Endothelial cell of coronary artery (primary cell): ENCODE measurements at places on chromosomes 4 and X. TPM values are rescaled to one million over a fixed set of nuclear protein-coding genes. Genes with fewer than 3 reads are reported as not detected.

MAGEC1 gene
- not detected in 2 replicates for total RNA-seq

AGA gene
- 21.4 and 27.7 TPM in 2 replicates for total RNA-seq

TBC1D25 gene
- 6.2 and 6.7 TPM in 2 replicates for total RNA-seq

MAGEA2 gene
- not detected in 2 replicates for total RNA-seq

RBM10 gene
- total RNA-seq: 62.1 and 67.9 TPM in 2 replicates

EVC2 gene
- 7.4 and 12.0 TPM in 2 replicates for total RNA-seq

SLC10A3 gene
- 8.2 and 14.5 TPM in 2 replicates for total RNA-seq

GDPD2 gene
- not detected in 2 replicates for total RNA-seq

SCML2 gene
- total RNA-seq: 0.94 and 1.3 TPM in 2 replicates

MTTP gene
- 0.09 TPM in 1 of 2 replicates, not detected in the other for total RNA-seq

HTR2C gene
- not detected in 2 replicates for total RNA-seq

KLF8 gene
- 0.09 and 0.66 TPM in 2 replicates for total RNA-seq

GRIA3 gene
- 0.28 and 0.54 TPM in 2 replicates for total RNA-seq

ADH4 gene
- total RNA-seq: not detected in 2 replicates

MBTPS2 gene
- total RNA-seq: 3.8 and 6.9 TPM in 2 replicates

RNF128 gene
- 0.09 TPM in 1 of 2 replicates, not detected in the other for total RNA-seq

MAGEA12 gene
- not detected in 2 replicates for total RNA-seq

ALAS2 gene
- not detected in 2 replicates for total RNA-seq

ARHGEF9 gene
- 4.8 and 6.7 TPM in 2 replicates for total RNA-seq

ENPEP gene
- under 0.01 TPM in 1 of 2 replicates, not detected in the other for total RNA-seq

BEND2 gene
- not detected in 2 replicates for total RNA-seq

PARM1 gene
- under 0.01 and 0.47 TPM in 2 replicates for total RNA-seq

TRAPPC2 gene
- total RNA-seq: 8.9 and 11.6 TPM in 2 replicates

MSANTD1 gene
- 0.27 and 0.47 TPM in 2 replicates for total RNA-seq

ADH1B gene
- total RNA-seq: 0.09 and 0.47 TPM in 2 replicates

DMP1 gene
- total RNA-seq: not detected in 2 replicates

HEPH gene
- 0.18 and 0.47 TPM in 2 replicates for total RNA-seq

DRP2 gene
- 0.18 and 0.47 TPM in 2 replicates for total RNA-seq

CLGN gene
- 0.09 and 0.54 TPM in 2 replicates for total RNA-seq

GPR173 gene
- total RNA-seq: 2.0 and 4.0 TPM in 2 replicates

SOD3 gene
- 0.19 TPM in 1 of 2 replicates, not detected in the other for total RNA-seq

SSX2B gene
- not detected in 2 replicates for total RNA-seq

PRR32 gene
- total RNA-seq: not detected in 2 replicates

MAGEA10 gene
- not detected in 2 replicates for total RNA-seq

CNGA1 gene
- total RNA-seq: 0.56 TPM in 1 of 2 replicates, not detected in the other

HSFX3 gene
- not detected in 2 replicates for total RNA-seq
